Activated CD4-positive, alpha-beta memory T cell treated with anti-CD3 and anti-CD28 coated beads, Interleukin-2, amount 10 ng/mL, durations not matched to agents 7 days and 5 days (primary cell): ENCODE measurements at places on chromosomes 11 and 22.

DNA sequence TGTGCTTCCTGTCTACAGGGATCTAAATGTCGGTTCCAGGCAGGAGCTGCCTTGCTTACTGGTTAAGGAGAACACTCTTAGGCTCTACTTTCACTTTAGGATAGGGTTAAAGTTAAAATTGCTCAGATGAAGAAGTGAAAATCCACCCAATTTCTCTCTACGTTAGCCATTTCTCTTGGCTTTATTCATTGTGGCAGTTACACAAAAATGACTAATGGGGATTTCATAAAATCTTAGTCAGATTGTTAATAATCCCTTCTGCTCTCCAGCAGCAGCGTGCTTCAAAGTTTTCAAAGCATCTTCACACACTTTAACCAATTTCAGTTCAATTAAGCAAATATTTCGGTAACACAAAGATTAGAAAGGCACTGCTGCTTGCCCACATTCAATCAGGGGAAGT lies 58.4 kb upstream of the RCN1 start:
- DNase-seq, result no peak

GRCh38 chr11:4032097-4032496 lies 62.5 kb upstream of the RRM1 start:
- no peak for DNase-seq

DNA sequence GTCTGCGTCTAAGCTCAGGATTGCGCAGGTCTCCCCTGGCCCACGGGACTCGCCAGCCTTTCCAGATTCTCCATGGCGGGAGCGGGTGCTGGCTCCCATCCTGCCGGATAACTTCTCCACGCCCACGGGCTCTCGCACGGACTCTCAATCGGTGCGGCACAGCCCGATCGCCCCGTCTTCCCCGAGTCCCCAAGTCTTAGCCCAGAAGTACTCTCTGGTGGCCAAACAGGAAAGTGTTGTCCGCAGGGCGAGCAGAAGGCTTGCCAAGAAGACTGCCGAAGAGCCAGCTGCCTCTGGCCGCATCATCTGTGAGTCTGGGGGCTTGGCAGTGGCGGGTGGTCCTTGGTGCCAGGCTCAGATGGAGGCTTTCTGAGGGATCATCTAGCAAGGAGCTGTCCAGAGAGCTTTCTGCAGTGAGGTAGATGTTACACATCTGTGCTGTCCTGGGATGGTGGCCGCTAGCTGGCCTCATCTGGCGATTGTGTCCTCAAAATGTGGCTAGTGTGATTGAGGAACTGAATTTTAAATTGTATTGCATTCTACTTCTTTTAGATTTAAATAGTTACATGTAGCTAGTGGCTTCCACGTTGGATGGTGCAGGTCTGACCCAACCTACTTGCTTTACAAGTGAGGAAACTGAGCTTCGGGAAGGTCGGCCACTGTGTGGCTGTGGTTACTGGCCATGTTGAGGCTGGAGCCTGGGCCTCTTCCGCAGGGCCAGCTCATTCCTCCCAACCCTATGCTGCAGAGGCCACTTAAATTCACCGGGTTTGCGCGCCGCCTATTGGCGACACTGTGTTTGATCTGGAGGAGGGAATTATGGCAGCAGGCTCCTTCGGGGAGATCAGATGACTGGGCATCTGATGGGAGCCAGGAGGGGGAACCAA lies 6.7 kb downstream of the INCENP start:
- DNase-seq, result no peak

DNA sequence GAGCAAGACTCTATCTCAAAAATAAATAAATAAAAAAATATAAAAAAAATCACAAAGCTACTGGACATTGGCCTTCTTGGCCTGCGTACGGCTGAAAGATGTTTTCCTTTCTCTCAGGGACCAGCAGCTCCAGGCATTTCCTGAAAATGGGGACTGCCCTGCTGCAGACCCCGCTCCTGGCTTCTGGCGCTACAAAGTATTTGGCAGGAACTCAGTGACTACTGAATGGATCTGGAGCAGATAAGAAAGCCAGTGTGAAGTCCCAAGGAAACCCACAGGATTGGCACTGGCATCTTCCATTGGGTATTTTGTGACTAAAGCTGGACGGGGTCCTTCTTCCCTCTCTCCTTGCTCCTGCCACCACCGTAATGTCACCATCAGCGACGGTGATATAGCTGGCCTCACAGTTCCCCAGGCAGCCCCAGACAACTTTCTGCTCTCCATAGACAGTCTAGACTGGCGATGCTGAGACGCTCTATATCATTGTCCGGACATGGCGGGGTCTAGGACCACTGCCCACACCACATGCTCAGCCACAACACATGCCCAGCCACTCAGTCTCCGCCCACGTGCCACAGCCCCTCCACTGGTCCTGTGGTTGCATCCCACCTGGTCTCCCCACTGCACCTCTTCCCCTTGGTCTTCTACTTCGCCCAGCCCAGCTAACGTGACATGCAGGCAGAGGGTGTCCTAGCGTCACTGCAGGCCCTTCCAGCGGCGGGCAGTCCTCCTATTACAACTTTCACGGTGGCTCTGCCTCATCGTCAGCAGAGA lies 22.7 kb upstream of the YPEL1 start:
- no peak for DNase-seq

GRCh38 chr11:272195-272930 lies 5.8 kb upstream of the NLRP6 start:
- no peak for DNase-seq

DNA sequence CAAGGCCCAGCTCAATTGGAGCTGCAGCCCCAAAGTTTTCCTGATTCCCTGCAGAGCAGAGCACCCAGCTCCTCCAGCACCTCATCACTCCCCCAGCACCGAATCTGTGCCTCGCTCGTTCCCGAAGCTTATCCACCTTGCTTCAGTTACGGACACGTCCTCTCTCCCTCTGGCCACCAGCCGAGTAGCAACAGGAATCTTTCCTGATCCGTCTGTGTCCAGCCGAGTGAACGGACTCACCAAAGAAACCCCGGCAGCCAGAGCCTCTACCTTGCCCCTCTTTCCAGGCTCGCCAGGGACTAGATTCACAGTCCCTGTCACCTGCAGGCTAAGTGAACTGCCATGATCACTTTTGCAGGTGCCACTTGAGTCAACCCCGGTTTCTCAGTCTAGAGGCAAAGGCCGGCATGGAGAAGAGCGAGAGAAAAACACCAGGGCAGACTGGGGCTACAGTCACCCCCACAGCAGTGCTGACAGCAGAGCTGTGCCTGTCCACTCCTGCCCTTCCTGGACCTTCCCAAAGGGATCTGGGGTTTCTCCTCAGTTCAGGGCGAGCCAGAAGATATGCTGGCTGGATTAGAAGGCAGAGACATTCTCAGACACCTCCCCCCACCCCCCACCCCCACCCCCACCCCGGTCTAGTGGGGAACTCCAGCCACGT lies 32.3 kb downstream of the BID start:
- DNase-seq, result no peak

DNA sequence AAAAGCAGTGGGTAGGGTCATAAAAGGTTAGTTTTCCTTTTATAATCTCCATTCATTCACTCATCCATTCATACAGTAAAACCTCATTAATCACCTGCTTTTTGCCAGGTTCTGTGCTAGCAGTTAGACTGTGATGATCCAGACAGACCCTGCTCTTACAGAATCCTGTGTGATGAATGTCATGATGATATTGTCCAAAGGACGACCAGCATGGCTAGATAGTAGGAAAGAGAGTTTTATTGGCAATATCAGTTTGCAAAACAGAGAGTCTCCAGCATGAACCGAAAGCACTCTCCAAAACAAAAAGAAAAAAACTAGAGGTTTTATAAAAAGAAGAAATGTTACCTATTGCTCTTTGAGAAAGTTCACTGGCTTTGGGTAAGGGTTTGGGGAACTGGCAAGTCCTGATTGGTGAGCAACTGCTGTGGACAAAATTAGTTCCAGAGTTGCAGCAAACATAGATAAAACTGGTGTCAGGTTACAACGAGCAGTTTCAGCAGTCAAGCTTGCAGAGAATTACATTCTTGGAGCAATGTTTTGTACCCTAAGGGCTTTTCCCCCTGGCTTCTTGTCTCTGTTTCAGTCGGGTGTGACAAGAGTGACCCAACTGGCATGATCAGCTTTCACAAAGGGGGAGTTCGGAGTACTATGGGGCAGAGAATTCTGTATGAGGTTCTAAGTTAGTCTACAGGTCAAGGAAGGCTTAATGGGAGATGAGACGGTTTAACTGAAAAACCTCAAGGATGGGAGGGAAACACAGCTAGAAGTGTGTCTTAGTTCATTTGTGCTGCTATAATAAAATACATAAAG lies 58.3 kb downstream of the HSD17B12 start:
- no peak for DNase-seq

- DNase-seq, result no peak
Measured at GRCh38 chr11:36308577-36308976, 12.5 kb downstream of the PRR5L start.

DNA sequence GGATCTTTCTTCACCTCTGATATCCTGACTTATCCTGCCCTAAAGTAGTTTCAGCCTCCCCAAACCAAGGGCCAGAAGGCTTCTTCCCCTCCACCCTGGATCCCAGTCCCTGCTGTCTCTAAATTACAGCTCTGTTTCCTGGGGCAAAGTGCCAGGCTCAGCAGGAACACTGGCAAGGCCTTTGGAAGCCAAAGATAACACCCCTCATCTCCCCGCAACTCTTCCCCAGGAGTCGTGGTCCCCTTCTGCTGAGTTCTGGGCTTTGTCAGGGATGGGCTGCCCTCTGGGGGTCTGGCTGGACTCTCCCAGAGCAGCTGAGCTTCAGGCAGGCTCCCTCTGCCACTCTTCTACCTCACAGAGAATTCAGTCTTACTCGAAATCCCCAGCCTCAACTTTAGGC lies 53.8 kb upstream of the AMPD3 start:
- no peak for DNase-seq

GRCh38 chr11:92770981-92771380 lies 198.5 kb upstream of the MTNR1B start:
- no peak for DNase-seq

GRCh38 chr22:17578136-17578754 lies 14.9 kb downstream of the SLC25A18 start:
- DNase-seq, result no peak

DNA sequence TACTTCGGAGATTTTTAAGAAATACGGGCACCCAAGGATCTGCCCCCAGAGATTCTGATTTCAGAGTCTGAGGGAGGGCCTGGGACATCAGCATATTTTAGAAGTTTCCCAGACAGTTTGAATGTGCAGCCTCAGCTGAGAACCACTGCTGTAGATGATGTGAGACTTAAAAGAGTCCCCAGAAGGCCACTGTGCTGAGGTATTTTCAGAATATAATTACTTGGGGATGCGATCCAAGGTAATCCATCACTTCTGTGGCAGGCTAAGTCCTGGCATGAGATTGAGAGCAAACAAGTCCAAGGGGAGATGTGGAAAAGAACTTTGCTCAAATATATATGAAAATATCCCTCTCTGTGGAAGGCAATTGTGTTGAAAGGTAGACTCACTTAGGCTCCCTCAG lies 48.3 kb upstream of the AMOTL1 start:
- no peak for DNase-seq

DNA sequence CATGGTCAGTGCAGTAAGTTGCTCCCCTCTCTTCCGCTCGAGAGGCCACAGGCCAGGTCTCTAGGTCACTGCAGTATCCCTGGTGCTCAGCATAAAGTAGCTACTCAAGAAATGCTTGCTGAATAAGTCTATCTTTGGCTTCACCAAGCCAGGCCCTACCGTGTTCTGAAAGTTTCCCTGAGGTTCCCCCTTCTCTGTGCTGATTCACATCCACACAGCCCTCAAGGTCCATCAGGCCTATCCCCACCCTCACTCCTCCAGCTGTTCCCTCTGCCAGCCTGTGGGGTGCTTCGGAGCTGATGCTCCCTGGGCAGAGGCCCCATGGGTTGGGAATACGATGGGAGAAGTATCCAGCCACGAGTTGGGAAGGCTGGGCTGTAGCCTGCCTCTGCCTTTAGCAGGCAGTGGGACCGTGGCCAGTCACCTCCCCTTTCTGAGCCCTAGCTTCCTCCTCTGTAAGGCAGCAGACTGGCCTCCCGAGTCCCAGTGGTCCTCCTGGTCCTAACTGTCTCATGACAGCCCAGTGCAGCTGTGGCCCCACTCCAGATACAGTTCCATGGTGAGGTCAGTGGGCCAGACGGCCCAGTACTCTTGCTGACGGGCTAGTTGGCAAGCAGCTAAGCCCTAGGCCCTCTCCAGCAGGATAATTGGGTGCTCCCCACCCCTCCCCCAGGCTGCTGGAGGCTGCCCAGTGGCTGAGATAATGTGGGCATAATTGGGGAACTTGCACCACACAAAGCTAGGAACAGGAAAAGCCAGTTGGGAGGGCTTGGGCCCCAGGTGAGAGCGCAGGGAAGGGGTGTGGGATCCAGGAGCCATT lies 48.2 kb downstream of the NECTIN1 start:
- no peak for DNase-seq

GRCh38 chr11:69186316-69187260 lies 30.9 kb downstream of the SMIM38 start:
- no peak for DNase-seq

DNA sequence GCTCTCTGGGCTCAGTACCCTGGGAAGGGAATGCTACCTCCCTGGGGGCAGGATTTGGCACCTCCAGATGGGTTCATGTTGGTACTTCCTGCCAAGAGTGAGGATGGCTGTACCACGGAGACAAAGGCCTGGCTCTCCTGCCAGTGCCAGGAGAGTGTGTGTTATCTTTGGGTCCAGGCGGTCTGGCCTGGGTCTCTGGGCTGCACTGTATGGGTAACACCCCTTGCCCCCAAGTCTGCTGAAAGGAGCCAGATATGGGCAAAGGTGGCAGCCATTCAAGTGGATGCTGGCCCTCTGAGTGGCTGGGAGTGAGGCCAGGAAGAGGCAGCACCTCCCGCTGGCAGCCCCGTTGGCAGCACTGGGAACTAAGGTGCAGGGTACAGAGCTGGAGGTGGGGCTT lies 91.5 kb downstream of the NECTIN1 start:
- no peak for DNase-seq

- peak; percentile 42 for DNase-seq
Measured at GRCh38 chr22:46763051-46763705, 728 bp downstream of the TBC1D22A start.

DNA sequence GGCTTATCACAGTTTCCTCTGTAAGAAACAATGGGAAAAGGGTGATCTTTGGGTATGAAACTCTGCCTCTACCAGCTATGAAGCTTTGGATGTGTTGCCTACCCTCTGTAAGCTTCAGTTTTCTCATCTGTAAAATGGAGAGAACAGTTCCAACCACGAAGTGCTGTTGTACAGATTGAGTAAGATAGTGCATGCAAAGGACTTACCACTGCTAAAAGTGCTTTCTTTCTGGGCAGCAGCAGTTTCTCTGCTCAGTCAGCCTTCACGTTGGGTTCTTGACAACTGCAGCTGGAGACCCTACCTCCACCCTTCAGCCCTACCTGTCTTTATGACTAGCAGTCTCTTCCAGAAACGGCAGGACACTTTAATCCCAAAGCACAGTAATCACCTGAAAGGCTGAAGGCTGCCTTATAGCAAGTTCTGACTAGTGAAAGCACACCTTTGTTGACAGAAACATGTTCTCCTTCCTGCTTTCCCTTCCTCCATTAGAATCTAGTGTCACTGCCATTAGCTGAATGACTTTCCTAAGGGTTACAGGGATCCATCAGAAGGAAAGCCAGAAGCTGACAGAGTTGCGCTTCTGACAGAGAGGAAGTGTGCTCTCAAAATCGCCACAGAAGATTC lies 91.4 kb downstream of the RPL27A start:
- no peak for DNase-seq
